ENCODE measurements at places on chromosomes 1 and 21.

DNA sequence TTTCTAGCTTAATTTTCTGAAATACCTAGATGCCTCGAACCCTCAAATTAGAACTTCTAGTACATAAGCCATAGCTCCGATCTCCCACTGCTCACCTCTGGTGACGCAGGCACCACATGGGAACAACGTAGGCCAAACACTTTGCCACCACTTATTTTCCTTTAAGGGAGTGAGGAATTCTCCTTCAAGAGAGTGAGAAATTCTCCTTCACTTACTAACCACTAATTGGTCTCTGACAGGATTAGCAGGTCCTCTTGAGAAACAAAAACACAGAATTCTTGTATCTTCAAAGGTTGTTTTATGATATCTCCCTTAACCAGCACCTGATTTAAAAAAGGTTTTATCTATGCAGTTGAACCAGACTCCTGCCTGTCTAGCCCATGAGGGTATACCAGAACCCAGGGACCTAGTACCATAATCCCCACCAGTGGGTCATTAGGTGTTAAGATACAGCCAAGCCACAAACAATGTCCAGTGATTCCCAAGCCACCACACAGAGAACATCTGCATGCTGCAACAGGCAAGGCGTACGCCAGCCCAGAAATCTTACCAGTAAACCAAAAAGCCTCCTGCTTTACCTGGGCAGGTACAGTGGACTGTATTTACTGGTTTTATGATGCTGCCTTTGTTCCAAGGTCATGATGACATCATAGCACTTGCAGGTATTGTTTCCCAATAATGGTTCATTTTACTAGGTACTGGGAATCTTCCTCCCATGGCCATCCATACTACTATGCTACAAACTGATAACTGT is 20.3 kb upstream of the CXADR start:
- no peak for DNase-seq

DNA sequence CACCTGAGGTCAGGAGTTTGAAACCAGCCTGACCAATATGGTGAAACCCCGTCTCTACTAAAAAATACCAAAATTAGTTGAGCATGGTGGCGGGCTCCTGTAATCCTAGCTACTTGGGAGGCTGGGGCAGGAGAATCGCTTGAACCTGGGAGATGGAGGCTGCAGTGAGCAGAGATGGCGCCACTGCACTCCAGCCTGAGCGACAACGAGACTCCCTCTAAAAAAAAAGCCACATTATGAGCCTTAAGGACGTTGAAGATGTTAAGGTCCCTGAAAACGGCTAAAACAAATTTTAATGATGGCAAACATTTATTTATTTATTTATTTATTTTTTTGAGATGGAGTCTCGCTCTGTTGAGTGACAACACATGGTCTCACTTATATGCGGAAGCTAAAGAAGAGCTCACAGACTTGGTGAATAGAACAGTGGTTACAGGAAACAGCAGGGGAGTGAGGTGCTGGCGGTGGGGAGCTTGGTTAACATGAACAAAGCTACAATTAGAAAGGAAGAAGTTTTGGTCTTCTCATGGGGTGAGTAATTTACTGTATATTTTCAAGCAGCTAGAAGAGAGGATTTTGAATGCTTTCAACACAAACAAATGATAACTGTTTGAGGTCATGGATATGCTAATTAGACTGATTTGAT is 47.1 kb downstream of the TCP10L start:
- DNase-seq = no peak

DNA sequence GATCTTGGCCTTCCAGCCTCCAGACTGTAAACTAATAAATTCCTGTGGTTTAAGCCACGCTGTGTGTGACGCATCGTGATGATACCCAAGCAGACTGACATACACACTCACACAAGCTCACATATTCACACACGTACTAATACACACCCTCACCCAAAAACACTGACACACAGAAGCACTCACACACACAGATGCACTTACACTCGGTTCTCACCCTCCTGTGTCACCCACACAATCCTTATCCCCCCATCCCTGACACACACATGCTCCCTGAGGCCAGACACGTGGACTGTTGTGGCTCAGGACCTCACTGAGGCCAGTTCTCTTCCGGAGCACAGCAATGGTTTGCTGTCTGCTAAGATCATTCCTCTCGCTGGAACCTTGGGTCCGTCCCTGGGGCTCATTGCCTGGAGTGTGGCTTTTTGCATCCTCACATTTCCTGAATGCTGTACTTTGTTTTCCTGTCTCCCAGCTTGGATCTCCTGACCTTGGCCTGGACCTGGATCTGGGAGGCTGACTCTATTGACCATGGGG is 76.9 kb upstream of the LYST start:
- peak; percentile 76 for DNase-seq

- DNase-seq = no peak
Observed at GRCh38 chr1:116433275-116434257, 60.5 kb downstream of the ATP1A1 start.

DNA sequence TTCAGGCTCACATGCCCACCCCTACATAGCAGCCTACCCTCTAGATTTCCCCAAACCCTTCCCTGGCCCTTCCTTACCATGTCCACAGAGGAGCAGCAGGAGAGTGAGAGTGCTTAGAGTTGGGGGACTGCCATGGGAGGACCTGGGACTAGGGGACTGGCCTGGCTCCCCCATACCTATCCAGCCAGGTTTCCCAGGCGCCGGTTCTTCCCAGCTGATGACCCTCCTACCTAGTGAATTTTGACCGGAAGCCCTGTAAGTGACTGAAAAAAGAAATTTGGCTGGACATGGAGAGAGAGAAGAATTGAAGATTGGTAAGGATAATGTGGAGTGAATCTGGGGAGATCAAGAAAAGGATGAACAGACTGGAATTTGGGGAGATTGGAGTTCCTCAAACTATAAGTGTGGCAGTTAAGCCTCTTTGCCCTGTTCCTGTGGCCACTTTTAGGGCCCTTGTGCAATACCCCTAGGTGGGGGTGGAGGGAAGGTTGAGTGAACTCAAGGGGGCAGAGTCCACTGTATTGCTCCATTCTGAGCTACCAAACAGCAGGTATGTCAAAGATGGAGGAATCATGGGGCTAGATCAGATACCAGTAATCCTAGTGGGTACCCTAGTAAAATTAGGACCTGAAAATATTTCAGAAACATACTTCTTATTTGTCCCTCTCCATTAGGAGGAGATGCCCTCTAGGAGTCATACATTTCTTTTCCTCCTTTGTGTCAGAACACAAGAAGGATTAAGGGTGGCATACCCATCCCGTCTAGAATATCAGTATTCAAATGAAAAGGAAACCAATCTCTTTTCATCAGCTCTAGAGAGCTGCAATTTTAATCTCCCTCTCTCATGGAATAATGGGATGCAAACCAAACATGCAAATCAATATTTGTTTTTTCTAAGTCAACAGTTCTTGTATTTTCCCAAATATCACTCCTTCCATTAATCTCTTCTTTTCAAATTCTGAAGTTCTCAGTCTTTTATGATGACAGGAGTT is 1.2 kb downstream of the HJV start:
- DNase-seq = no peak

DNA sequence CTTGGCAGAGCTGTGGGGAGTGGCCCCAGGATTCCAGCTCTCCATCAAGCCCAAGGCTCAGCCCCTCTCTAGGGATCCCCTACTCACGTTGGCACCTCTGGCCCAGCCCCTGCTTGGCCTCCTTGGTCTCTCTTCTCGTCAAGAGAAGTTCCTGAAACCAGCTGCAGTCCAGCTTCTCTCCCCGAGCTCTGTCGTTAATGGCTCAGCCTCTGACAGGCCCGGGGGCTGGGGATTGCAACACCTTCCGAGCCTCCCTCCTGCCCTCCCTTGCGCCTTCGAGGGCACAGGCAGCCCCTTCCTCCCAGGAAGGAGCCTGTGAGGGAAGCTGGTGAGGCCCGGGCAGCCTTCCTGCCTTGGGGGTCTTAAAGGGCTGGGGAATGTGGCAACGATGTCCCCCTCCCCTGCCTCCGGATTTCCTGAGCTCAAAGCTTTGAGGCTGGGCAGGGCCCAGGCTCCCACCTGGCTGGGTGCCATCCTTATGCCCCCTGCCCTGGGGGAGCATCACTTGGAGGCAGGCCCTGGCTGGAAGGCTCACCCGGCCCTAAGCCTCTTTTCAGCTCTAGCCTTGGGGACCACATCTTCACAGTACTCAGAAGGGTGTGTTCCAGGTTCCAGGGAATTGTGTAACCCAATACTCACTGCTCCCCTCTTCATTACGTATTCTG is at the start of gene CSF3R:
Gene CSF3R (minus strand): TSS at position 190 of the 665 bp plus-strand sequence. CDS start 3,417 bp downstream, outside the sequence.
- no peak for DNase-seq

DNA sequence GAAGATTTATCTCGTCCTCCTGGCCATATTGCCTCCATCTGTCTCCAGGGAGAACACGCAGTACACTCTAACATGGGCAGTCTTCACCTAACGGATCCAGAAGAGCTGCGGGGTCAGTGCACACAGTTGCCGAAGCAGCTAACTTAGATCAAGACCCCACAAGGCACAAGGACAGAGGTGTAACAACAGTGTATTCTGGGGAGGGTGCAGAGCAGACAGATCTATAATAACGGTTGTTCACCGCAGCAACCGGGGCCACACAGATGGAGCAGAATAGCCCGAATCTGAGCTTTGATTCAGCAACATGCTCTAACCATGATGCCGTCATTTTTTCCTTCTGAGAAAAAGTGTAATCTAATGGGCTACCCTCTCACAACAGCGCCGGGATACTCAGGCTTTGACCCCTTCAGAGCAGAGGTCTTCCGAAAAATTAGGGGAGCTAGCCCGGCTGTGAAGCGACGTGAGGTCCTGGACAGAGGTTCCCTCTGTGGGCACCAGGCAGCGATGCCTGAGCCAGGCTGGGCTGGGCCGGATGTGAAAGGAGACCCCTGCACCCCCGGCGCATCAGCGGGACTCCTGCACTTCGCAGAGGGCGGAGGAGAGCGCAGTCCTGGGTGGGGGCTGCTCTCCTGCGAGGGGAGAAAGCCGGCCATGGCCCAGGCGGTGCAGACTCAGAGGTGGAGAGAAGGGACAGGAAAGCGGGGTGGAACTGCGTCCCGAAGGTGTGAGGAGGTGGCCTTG is 57.5 kb downstream of the BCL9 start:
- DNase-seq = no peak

GRCh38 chr1:5770981-5771765 is 221.1 kb downstream of the NPHP4 start:
- DNase-seq = no peak

DNA sequence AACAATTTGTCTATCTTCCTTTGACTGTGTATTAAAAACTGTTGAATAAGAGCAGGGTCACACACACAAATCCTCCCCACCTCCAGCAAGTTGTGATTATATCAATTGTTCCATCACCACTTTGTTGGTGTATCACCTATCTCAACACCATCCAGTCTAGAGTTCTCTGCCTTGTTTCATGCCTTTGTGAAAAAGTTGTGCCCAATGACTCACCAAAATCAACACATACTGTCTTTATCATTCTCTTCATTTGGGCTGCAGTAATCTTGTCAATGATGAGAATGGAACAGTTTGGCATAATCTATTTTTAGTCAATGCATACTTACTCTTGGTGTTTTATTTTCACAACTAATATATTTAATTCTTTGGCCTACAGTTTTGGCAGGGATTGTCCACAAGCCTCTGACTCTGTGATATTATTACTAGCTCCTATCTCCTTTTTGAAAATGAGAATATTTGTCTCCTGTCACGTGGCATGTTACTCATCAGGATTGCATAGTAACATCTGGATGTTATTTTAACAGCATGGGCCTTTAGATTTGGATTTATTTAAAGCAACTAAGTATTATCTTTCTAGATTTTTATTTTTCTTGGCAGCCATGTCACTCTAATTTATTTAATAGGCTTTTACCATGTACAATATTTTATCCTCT is 5.1 kb downstream of the C1orf87 start:
- DNase-seq = peak; percentile 19

DNA sequence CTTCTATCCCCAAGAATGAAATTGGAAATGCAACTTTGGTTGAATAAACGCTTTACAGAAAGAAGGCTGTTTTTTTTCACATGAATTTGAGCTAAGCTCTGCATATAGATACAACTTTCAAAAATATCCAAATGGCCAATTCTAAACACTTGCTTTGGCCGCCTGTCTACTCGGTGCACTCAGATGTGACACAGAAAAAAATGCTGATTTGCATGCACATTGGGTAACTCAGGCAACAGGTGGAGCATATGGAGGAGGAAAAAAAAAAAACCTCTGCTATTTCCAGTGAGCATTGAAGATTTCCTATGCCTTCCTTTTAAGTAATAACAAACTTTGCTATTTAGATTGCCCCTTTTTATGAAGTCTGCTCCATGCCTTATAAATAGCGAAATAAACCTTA is 262.5 kb downstream of the GRIK1 start:
- DNase-seq = no peak

DNA sequence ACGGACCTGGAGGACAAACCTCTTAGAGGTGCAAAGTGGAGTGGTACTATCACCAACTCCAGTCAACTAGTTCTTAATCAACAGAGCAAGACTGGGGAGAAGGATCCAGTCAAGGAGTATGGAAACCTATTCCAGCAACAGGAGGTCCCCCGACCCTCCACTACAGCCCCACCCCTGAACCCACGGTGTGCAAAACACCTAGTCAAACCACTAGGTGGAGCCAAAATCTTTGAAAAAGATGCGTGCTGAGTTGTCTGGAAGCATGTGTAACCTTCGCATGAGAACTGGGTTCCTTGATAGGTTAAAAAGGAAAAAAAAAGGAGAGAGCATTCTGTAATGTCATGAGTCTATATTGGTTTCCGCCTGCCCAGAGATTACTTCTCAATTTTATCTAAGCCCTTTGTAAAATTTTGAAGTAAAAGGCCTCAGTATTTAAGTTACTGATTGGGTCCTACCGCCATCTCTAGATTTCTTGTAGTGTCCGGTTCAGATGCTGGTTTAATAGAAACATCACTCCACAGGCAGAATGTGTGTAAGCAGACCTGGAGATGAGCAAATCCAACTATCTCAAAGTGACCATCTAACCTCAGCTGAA is 81.9 kb upstream of the HAO2 start:
- no peak for DNase-seq

DNA sequence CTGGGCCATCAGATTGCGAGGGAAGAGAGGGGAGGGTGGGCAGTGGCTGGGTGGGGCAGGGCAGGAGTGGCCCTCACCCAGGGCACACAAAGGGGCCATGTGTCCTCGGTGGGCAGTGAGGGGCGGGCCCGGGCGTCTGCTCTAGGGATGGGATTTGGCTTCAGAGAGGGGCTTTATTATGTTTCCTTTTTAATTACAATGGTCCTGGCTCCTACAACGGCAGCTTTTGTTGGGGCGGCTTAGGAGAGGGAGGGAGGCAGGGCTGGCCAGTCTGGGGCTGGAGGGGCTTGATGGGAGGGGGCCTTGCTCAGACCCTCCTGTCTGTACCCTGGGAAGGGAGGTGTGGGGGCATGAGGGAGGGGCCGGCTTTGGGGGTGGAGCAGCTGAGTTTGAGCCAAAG is 102.8 kb upstream of the WNT4 start:
- no peak for DNase-seq

- DNase-seq = no peak
Observed at GRCh38 chr21:25688275-25689155, 46.2 kb downstream of the ATP5PF start.

- peak; percentile 58 for DNase-seq
Observed at GRCh38 chr1:14946684-14947238, 206.8 kb upstream of the TMEM51 start.

- DNase-seq = no peak
Observed at GRCh38 chr21:33136847-33137502, 67.0 kb downstream of the OLIG1 start.

Measured in GM04504 (cell line).